ENCODE measurements at places on chromosomes 6 and 20.

GRCh38 chr6:145802141-145802540 is 12.5 kb downstream of the FBXO30 start:
- no peak for DNase-seq

DNA sequence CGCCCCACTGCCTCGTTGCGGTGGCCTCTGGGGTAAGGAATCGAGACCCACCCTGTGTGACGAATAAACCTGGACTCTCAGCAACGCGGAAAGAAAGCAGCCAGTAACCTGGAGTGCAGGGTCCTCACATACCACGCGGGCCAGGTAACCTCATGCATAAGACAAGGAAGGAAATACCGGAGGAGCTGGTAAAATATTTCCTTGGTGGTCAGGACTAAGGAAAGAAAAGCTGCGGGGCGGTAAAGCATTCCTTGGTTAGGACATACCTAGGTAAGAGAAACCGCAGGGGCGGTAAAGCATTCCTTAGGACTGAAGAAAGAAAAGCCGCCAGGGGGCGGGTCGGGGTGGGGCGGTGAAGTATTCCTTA is 80.7 kb downstream of the SYTL3 start:
- DNase-seq = no peak

DNA sequence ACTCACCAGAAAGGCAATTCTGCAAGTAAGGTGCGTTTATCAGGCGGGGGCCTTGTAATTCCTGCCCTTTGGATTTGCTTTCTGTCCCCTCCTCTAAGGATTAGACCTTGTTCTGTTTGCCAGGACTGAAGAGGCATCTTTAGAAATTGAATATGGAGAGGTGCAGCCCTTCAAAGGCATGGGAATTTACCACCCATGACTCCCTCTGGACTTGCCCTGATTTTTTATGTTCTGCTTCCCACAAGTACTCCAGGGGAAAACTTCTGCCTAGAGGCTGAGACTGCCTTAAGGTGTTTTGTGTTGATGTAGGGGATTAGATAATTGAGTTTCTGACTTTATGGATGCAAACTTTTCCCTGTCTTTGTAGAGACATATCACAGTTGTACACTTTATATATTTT is 30.2 kb downstream of the SYTL3 start:
- no peak for DNase-seq

DNA sequence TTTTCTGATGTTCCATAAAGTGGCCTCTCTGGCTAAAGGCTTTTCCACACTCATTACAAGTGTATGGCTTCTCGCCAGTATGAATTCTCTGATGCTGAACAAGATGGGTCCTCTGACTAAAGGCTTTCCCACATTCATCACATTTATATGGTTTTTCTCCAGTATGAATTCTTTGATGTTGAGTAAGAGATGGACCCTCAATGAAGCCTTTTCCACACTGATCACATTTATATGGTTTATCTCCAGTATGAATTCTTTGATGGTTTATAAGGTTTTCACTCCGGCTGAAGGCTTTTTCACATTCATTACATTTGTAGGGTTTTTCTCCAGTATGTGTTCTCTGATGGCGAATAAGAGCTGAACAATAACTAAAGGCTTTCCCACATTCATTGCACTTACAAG is 20.4 kb downstream of the ZNF184 start:
- DNase-seq = no peak

- peak; percentile 50 for DNase-seq
Observed at GRCh38 chr6:81749707-81750106, 2.8 kb downstream of the TENT5A start.

DNA sequence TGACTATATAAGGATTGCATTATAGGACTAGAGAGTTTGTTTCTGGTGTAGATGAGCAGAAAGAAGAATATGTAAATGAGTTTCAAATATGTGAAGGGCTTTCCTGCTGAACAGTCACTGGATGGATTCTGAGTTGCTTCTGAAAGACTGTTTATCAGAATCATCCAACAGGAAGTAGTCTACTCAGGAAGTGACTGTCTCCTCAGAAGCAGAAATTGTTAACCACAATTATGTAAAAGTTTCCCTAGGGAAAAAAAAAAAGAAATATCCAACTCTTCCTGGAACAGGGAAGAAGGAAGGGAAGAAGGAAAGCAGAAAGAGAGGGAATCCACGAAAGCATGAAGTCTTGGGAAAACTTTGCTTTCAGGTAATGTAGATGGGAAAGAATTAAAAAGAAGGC is 138.9 kb downstream of the TENT5A start:
- DNase-seq = peak; percentile 85

- DNase-seq = peak; percentile 61
Observed at GRCh38 chr6:170279977-170280688, 10.7 kb downstream of the DLL1 start.

- DNase-seq = no peak
Observed at GRCh38 chr20:15889514-15890256, 683.6 kb downstream of the KIF16B start.

- no peak for DNase-seq
Observed at GRCh38 chr6:2962004-2962403, 9.4 kb downstream of the SERPINB6 start.

DNA sequence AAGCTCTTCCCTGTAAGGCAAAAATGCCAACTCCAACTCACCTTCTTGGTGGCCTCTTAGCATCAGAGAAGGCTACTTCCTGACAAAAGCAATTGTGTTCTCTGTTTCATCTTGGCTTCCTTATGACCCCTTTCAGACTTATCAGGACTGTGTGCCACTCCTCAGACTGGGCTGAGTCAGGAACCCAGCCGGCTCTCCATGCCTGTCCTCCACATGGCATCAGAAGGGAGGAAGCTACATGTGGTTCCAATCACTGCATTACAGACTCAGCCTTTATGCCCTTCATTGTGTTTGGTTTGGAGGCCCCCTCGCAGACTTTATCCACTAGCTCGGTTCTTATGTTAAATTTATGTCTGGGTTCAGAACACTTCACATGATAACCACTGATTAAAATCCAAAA is 142.5 kb downstream of the SLC24A3 start:
- no peak for DNase-seq

DNA sequence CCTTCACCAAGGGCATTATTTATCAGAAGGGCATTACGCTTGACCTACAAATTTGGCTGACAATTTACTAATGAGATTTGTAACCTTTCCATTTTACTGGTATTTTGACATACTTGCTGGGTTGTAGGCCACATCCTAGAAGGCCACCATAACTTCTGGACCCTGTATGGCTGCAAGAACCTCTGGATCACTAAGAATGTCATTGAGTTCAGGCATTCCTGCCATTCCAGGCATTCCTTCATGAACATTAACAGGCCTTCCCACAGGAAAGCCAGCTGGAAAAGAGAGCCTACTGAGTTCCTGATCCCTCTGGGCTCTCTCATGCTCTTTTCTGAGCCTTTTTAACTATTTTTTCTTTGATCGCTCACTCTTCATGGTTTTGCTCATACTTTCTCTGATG is 28.4 kb upstream of the SLC35A1 start:
- peak; percentile 45 for DNase-seq

GRCh38 chr6:27865850-27866356 is 46.3 kb downstream of the OR2B2 start:
- peak; percentile 73 for DNase-seq

DNA sequence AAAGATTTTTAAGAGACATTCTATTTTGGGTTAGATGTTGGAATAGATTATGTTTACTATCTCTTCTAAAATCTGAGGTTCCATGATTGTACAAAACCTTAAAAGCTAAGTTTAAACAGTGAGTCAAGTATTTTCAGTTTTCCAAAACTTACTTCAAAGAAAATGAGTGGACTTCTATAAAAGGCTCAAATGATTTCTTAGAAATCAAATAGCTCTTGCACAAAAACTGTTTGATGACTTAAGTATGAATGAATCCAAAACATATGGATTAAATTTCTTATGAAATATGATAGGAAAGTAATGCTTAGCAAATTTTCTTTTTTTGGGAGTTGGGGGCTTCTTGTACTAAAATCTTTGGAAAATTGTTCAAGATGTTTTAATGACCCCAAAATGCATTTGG is 837.3 kb upstream of the SLC35B3 start:
- no peak for DNase-seq

DNA sequence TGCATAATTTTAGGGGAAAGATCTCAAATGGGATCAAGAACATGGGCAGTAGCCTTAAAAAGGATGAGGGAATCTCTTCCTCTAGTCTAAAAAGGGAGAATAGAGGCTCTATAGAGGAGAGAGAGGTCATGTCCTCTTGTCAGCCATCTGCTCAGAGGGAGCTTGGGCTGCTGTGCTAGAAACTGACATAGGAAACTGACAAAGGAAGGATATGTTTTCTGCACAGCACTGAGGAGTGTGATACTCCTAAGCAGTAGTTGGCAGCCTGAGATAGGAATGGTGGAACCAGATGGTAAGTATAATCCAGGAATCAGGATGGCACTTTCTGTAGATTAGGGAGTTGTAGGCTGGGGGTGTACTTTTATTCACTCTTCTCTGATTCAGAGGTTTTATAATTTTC is 59.2 kb downstream of the PTPRA start:
- DNase-seq = no peak

GRCh38 chr20:16203096-16203495 is 370.2 kb downstream of the KIF16B start:
- DNase-seq = no peak

- peak; percentile 45 for DNase-seq
Observed at GRCh38 chr20:21096321-21097043, 9.7 kb downstream of the LINC00237 start.

DNA sequence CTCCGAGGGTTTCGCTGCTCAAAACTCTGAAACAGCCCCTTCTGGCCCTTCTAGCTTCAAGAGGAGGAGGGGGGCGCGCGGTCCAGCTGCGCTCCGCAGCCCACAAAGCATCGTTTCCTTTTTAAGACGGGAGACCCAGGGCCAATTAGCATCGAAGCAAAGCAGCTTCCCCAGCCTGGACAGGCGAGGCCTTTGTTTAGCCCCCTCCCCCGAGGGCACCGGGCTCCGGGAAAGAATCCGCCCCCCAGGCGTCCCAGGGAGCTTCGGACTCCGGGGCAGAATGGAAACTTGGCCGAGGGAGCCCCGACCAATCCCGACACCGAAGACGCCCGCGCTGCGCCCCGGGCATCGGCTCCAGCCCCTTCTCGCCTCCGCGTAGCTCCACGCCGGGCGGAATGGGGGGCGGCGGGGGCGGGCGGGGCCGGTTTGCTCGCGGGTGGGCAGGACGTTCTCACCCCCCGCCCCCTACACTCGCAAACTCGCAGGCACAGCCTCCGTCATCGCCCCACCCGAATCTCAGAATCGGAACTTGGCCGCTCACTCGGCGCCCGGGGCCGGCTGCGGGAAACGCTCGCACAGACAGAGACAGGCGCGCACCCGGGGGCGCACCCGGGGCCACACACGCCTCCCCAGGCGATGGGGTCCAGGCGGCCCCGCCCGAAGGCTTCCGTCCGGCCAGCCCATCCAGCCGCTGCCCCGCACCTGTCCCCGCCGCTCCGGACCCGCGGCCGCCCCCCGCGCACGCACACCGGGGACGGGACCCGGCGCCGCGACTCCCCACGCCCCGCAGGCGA is 628 bp downstream of the NKAIN4 start:
- DNase-seq = no peak

DNA sequence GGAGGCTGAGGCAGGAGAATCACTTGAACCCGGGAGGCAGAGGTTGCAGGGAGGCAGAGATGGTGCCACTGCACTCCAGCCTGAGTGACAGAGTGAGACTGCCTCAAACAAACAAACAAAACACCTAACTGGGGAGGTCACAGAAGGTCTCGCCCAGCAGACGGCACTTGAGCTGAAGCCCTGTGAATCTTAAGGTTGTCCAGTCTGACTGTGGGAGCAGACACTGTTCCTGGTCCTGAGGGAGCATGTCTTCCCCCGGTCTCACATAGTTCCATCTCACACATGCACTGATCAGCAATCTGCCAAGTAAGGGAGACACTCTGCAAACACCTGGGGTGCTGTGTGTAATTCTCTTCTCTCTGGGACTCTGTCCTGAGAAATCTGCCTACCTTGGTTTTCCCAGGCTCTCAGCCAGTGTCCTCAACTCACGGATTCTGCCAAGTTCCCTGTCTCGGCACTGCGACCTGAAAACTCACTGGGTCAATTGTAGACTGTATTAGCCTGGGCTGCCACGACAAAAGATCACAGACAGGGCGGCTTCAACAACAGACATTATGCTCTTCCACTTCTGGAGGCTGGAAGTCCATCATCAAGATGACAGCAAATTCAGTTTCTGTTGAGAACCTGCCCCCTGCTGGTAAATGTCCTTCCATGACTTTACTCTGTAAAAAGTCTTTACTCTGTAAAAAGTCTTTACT is 94.3 kb downstream of the JPH2 start:
- peak; percentile 57 for DNase-seq

DNA sequence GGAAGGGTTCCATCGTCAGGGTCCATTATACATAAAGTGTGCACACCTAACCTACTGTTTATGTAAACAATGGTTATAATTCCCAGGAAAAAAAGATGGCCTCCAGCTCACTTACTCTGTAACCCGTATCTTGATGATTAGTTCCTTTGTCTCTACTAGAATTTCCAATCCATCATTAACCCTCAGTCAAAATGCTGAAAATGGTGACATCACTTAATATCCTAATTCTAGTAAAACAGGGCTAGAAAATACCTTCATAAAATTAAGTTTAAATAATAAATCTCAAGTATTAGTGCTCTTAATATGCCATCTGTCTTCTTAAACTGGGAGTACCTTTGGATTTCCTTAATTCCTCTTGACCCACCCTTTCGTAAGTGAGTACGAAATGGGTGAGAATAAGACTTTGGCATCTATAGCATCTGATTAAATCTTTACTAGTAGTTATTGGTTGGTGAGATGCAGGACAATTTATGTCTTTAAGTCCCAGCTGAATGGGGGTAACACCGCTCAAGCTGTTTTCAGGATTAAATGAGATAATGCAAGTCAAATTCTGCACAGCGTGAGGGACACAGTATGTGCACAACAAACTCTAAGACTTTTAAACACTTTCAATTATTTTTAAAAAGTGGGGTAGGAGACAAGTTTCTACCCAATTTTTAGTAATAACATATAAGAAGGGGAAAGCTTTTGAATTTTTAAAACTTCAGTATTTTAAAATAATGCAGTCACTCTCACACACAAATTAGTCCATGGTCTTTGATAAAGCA is 1.6 kb downstream of the HMGN3 start:
- no peak for DNase-seq

DNA sequence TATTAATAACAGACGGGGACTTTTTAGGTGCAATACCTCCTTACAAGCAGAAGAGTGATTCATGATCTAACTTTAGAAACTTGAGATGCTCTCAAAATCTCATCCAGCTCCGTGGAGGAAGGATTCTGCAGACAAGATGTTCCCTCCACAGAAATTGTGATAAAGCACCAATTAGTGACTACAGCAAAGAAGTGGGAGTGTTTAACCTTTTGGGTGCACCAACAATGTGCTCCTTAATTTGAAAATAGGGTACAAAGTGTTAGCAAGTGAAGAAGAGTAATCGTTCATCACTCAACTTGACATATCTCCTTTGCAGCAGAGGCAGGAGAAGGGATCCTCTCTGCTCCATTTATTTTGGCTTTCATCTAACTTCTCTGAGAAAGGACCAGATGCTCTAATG is 22.8 kb upstream of the SCP2D1 start:
- no peak for DNase-seq

- DNase-seq = no peak
Observed at GRCh38 chr20:32528171-32528891, 56.8 kb downstream of the NOL4L start.

GRCh38 chr6:42387336-42387735 is 64.4 kb downstream of the TRERF1 start:
- DNase-seq = no peak

GRCh38 chr6:116680880-116681672 is at the start of gene KPNA5:
TSS of gene KPNA5 (plus strand) at chr6:116681211. CDS start at chr6:116681335, 124 bp downstream.
- DNase-seq = peak; percentile 94
